Kidney capillary endothelial cell (primary cell): ENCODE measurements at places on chromosomes 16 and 17.

- no peak for DNase-seq
Measured at GRCh38 chr16:19883296-19883965, 1.2 kb downstream of the GPRC5B start.

DNA sequence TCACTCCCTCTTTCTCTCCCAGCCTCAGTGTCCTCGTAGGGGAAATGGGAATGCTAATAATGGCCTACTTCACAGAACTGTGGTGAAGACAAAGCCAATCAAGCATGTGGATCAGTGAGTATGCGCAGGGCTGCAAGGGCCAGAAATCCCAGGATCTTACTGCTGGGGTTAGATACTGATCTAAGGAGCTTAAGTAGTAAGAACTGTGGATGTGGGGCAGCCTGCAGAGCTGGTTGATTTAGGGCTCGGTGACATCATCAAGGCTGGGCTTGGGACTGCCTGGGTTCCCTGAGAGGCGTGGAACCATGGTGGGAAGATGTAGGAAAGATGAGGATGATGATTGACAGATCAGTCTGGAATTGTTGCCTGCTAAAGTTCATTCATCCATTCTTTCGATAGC is 25.6 kb downstream of the GOSR2 start:
- no peak for DNase-seq

GRCh38 chr16:46620266-46621005 is 743 bp downstream of the SHCBP1 start:
- peak; percentile 11 for DNase-seq

DNA sequence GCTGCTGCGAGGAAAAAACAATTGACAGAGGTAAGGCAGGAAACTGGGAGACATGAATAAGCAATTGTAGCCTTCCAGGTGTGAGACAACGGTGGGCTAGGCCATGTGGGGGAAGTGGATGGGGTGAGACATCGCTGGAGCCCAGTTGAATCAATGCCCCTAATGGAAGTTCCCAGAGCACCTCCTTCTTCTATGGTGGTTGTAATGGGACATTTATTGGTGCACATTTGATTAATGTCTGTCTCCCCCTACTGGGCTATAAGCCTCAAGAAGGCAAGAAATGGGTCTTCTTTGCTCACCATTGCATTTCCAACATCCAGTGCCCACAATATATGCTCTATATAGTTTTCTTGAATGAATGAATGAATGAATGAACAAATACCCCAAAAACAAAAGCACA is 22.7 kb upstream of the CD300E start:
- DNase-seq: peak; percentile 6

- no peak for DNase-seq
Measured at GRCh38 chr17:61414936-61415251, 15.3 kb downstream of the TBX2 start.

DNA sequence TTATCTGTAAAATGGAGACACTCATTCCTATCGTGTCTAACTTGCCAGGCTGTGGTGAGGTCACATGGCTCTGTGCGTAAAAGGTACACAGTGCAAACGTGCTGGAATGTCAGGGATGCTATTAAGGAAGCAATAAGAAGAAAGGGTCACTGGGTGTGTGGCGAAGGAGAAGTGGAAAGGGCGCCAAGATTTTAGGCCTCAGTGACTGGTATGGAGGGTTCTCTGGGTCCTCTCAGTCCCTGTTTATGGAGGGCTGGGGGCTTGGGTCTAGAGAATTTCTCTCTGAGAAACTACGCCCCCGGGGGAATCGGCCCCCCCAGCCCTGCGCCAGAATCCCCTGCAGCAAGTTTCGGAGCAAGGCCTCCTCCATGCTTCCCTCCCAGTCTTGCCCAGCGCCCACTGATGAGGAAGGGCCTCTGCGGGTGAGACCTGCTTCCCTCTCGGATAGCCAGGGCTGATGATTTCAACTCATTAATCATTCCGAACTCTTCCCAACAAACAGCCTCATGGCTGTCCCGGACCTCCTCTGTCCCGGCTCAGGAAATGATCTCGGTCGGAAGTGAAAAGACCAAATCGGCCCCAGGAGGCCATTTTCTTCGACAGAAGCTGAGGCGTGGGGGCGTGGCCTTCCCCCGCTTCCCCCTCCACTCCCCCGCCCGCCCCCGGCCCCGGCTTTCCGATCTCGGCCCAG is 1.2 kb upstream of the HEXIM1 start:
- peak; percentile 70 for DNase-seq

GRCh38 chr17:43016216-43016615 is 6.0 kb downstream of the VAT1 start:
- no peak for DNase-seq

DNA sequence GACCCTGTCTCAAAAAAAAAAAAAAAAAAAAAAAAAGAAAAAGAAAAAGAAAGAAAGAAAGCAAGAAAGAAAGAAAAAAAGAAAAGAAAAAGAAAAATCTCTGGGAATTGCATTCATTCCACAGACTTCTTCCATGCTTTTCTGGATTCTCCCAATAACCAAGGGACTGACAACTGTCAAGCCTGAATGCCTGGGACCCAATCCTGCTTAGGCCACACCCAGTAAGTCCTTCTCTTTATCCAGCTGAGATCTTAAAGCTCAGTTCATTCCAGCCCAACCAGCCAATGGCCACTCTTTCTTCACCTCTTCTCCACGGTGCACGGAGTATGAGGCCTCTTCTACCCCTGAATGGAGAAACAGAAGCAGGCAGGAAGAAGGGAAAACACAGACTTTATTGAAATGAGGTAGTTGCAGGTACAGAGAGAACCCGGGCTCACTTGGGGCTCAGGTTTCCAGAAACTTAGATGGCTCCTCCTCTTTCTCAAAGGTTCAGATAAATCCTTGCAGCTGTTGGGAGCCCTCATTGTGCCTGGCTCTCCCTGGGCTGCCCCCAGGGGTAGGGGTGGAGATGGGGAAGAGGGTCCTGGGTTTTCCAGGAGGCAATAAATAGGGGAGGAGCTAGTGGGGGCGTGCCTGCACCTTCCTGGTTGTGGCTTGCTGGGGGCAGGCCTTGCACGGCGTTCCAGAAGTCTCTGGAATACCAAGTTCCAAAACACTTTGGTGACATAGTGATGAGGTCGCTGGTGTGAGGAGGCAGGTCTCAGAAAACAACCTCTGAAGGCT is 2.5 kb downstream of the HOXB1 start:
- DNase-seq: no peak

GRCh38 chr17:81373536-81374160 is 21.6 kb upstream of the BAHCC1 start:
- DNase-seq: no peak

GRCh38 chr16:66551788-66552285 is 539 bp upstream of the CKLF start:
- no peak for DNase-seq

DNA sequence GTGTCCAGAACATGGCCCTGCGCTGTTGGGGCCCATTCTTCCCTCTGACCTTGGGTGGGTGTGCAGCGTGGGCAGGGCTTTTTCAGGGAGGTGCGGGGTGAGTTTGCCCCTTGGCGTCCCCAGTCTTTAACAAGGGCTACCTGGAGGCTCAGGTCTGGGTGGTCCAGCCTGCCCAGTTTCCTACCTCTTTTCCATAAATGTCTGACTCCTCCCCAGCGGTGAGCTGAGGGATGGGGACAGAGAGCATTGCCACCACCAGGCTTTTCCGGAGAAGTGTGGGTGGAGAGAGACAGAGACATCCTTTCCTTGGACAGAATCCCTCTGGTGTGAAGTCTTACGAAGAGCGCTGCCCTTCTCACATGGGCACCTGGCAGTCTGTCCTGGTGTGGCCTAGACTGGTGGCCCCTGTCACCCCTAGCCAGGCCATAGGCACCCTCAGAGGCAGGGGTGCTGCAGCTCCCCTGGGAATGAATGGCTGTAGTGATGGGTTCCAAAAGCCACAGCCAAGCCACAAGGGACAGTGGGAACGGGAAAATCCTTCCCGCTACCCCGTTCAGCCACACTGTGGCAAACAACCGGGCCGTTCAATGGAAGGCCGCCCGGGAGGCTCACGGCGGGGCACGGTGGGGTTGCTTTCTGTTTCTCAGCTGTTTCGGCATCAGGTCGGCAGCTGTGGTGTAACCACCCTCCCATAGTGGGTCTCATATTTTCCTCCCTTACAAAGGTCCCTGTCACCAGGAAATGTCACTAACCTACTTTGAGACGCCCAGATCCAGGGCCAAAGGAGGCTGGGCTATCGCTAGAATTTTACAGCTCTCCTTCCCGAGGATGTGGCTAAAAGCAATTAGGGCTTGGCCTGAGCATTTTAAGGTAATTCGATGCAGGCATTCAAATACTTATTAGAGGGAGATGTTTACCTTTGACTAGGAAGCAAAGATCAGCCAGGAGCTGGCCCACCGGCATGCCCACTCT is 61.9 kb upstream of the GSE1 start:
- no peak for DNase-seq

DNA sequence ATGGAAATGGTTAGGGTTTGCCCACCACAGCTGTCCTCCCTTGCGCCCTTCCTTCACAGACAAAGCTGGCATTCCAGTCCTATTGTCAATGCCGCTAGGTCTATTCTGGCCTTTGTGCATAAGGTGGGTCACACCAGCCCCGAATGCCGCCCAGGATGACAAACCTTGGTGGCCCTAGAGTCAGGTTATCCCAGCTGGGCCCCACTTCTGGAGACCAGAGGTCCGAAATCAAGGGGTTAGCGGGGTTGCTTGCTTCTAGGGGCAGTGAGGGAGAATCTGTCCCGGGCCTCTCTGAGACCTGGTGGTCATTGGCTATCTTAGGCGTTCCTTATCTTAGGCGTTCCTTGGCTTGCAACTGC is 472.1 kb downstream of the SOX9 start:
- DNase-seq: no peak

GRCh38 chr17:32563583-32563982 is 76.8 kb downstream of the CDK5R1 start:
- DNase-seq: no peak

- no peak for DNase-seq
Measured at GRCh38 chr16:85594273-85594977, 18.7 kb upstream of the GSE1 start.

- peak; percentile 80 for DNase-seq
Measured at GRCh38 chr16:30052671-30053372, 12.7 kb upstream of the ALDOA start.

GRCh38 chr16:69831212-69832123 is 69.3 kb downstream of the WWP2 start:
- no peak for DNase-seq

DNA sequence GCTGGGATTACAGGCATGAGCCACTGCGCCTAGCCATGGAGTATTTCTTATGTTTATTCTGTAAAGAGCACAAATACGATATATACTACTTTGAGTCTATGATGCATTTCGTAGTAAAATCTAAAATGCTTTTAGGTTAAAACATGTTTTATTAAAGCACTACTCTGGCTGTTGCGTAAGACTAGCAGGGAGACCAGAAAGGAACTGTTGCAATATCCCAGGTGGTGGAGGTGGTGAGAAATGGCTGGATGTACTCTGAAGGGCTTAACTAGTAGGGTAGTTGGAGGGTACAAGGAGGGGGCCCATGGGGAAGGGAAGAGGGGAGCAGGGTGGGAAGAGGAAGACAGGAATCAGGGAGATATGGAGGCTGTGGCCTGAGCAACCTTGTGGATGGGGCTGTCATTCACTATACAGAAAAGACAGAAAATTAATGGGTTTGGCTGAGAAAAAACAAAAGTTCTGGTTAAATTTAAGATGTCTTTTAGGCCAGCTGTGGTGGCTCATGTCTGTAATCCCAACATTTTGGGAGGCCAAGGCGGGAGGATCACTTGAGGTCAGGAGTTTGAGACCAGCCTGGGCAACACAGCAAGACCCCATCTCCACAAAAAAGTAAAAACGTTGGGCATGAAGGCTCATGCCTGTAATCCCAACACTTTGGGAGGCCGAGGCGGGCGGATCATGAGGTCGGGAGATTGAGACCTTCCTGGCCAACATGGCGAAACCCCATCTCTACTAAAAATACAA is 35.8 kb downstream of the ST3GAL2 start:
- no peak for DNase-seq

DNA sequence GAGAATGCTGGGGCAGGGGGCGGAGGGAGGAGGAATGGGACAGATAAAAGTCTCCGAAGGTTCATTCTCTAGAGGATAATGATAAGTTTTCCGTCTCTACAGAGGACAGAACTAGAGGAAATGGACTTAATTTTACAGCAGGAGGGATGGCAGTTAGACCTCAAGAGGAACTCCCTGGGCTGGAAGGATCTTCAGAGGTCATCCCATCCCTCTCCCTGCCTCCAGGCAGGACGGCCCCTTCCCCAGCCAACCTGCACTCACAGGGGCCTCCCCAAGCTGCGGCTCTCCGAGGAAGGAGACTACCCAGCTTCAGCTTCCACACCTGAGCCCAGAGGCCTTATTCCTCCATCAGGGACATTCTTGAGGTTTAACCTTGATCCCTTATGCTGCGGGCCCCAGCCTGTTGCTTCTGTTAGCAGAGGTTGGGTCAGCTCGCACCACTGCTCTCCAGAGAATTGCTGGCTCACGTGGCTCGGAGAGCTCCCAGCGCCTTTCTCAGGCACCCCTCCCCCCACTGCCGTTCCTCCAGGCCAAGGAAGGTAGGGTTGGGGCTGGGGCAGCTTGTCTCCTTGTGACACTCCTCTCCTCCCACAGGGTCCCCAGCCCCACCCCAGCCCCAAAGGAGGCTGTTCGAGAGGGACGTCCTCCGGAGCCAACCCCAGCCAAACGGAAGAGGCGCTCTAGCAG is 8.5 kb downstream of the ELOB start:
- no peak for DNase-seq

DNA sequence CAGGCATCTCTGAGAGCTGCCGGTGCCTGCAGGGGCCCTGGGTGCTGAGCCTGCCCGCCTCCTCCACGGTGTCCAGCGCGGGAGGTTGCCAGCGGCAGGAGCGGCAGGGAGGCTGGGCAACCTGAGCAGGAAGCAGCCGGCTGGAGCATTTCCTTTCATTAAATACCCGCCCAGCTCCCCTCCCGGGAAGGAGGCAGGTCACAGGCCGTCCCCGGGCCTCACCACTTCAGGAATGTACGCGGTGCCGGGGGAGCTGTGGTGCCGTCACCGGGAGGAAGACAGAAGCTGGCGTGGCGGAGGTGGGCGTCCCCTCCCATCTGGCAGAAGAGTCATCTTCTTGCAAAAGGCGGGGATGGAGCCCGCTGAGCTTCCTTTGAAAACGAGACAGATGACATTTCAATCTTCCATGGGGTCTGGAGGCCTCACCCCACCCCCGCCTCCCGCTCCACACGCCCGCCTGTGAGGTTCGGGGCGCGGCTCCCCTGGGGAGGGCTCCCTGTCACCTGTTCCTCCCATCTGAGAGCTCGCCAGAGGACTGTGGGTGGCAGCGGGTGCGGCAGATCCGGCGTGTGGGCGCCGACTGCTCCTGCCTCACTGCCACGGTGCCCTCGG is 16.0 kb downstream of the SOX8 start:
- peak; percentile 95 for DNase-seq

DNA sequence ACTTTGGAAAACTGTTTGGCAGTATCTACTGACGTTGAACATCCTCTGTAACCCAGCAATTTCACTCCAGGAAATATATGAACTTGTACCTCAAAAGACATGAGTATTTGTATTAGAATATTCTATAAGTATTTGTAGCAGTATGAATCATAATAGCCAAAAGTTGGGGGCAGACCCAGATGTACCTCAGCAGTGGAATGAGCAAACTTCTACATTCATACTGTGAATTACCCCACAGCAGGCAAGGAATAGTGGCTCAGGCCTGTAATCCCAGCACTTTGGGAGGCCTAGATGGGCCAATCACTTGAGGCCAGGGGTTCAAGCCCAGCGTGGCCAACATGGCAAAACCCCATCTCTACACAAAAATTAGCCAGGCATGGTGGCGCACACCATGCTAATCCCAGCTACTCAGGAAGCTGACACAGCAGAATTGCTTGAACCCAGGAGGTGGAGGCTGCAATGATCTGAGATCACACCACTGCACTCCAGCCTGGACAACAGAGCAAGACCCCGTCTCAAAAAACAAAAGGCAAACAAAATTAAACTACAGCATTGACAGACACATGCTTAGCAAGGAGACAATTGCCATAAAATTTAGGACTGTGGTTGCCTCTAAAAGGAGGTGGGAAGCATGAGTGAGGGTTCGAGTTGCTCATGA is 11.2 kb upstream of the HELZ start:
- no peak for DNase-seq
